ENCODE measurements at places on chromosomes 3 and 15.

DNA sequence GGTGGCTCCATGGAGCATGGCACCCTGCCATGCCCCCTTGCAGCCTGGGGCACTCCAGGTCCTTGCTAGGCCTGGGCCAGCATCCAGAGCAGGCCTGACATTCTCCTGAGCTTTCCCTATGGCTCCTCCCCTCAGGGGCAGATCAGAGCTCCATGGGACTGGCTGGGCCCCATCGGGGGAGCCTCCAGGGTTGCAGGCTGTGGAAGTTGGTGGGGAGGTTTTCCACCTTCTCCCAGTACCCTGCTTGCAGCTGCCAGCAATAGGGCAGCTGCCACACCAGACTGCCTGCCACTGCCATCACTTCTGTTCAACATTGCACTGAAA, 75.7 kb upstream of the TP63 start:
- H3K36me3 ChIP-seq = no peaks in the 10 kb centered on the region
- no peak overlapping the region for H3K27ac ChIP-seq
- no peaks in the 10 kb centered on the region for H3K27me3 ChIP-seq
- no peaks in the 10 kb centered on the region for H3K4me1 ChIP-seq

DNA sequence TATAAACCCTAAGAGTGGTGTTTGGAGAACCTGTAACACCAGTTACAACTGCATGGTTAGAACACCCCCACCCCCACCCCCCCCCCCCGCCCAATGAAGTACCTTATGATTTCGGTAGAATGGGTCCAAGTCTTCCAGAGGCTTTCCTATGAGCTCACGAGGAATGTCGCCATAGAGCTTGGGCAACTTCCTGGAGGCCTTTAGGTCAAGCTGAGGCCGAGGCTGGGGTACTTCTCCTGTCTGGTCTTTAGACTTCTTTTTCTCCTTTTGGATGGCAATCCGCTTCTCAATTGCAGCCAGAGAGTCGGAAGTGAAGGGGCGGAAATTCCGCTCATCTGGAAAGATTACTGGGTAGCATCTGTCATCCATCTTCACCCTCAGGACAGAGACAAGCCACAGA, 101.8 kb downstream of the SCN11A start:
- peak overlapping the region; percentile 67 for H3K27ac ChIP-seq
- no peak overlapping the region for H3K4me3 ChIP-seq
- no peak for DNase-seq
- peaks cover 4% of the 10 kb centered on the region for H3K27me3 ChIP-seq
- H3K4me1 ChIP-seq = peaks cover 15% of the 10 kb centered on the region

DNA sequence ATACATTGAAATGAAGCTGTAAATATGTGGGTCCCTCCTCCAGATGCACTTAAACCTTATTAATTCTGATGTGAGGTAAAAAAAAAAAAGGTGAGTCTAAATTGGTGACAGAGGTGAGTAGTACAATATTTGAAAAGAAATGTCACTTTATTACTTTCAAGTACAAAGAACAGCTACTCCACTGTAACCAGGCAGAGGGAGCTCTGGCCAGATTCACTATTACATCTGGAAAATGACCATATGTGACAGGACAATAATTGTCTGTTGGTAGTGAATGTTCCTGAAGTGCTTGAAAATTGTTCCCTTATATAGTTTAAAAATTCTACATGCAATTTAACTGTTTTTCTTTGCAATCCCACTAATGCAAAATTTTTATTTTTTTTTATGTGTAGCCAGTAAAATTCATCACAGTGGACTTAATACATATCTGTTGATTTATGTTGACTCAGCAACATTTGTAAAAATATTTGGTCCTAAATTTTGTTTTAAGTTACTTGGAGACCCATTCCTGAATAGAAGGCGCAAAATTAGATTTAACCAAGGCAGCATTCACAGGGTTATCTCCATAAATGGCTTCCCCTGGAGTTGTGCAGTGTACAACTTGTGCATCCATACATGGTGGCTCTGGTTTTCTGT, 231.9 kb upstream of the TBC1D5 start:
- H3K27me3 ChIP-seq = no peaks in the 10 kb centered on the region
- H3K36me3 ChIP-seq = no peaks in the 10 kb centered on the region
- no peak for DNase-seq
- peaks cover 32% of the 10 kb centered on the region for H3K4me1 ChIP-seq
- H3K27ac ChIP-seq = no peak overlapping the region
- H3K4me3 ChIP-seq = no peak overlapping the region

GRCh38 chr3:71865727-71866126, 80.8 kb upstream of the PROK2 start:
- peaks cover 25% of the 10 kb centered on the region for H3K36me3 ChIP-seq
- H3K4me3 ChIP-seq = no peak overlapping the region
- DNase-seq = no peak
- peaks cover 15% of the 10 kb centered on the region for H3K4me1 ChIP-seq
- peaks cover 9% of the 10 kb centered on the region for H3K27me3 ChIP-seq

DNA sequence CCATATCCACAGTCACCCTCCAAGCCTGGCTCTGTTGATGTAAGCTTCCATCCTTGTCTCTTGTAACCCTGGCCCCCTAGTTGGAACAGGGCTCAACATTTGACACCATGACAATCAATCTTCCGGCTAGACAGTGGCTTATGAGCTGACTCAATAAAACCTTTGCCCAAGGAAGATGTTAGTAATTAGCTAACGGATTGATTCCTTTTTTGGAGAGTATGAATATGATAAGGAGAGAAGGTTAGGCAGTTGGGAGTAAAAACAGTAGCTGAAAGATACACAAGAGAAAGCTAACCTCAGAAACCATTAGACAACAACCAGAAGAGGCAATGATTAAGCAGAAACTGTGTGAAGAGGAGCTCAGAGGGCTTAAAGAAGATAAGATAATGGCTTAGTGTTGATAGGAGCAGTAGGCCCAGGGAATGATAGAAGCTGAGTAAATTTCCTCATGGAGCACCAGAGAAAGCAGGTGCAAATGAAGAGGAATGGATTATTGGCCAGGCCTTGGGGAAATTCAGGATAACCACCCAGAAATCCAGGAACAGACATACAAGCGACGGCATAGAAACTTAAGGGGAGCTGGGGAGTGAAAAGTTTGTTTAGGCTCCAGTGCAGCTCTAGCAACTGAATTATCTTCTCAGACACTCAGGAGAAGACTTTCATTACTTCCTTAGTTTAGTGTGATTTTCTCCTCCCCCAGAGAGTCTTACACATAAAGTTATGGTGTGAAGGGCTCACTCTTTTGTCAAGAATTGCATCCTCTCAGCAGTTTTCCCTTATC, 7.8 kb upstream of the RFX7 start:
- peaks cover 76% of the 10 kb centered on the region for H3K4me1 ChIP-seq
- H3K36me3 ChIP-seq = no peaks in the 10 kb centered on the region
- peak overlapping the region; percentile 31 for H3K4me3 ChIP-seq
- no peaks in the 10 kb centered on the region for H3K27me3 ChIP-seq
- H3K27ac ChIP-seq = peak overlapping the region; percentile 62
